ENCODE measurements at places on chromosomes 16 and 17.

- no peak for DNase-seq
Observed at GRCh38 chr16:28297308-28297707, 5.0 kb downstream of the SBK1 start.

DNA sequence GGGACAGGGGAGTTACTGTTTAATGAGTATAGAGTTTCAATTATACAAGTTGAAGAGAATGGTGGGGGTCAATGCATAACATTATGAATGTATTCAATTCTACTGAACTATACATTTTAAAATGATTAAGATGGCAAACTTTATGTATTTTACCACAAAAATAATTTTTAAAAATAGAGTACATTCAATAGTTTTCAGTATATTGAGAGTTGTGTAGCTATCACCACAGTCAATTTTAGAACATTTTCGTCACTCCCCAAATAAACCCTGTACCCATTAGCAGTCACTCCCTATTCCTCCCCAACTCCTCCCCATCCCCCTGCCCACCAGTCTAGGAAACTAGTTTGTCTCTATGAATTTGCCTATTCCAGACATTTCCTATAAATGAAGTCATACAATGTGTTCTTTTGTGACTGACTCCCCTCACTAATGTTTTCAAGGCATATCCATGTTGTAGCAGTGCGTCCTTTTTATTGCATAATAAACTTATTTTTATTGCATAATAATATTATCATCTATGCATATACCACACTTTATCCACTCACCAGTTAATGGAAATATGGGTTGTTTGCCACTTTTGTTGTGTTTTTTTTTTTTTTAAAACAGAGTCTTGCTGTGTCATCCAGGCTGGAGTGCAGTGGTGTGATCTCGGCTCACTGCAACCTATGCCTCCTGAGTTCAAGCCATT lies 52.5 kb upstream of the ERN1 start:
- no peak for DNase-seq

DNA sequence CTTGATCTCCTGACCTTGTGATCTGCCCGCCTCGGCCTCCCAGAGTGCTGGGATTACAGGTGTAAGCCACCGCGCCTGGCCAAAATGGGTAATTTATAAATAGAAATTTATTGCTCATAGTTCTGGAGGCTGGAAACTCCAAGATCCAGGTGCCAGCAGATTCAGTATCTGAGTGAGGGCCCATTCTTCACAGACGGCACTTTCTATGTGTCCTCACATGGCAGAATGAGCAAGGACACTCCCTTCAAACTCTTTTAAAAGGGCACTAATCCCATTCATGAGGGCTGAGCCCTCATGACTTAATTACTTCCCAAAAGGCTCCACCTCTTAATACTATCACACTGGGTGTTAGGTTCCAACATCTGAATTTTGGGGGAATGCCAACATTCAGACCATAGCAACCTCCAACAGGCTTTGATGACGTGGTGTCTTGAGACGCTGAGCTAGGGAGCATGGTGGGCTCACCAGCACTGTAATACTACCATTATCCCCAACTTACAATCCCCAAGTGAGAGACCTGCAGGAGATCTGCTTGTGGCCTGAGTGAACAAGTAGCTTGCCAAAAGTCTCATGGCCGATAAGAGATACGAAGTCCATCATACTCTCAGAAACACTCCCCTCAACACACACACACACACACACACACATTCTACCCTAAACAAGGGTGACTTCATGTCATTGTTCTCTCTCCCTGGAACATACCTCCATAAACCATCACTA lies 8.5 kb downstream of the CMTM4 start:
- DNase-seq: no peak

- no peak for DNase-seq
Observed at GRCh38 chr17:19760746-19761145, 12.6 kb upstream of the ALDH3A1 start.

GRCh38 chr17:67867591-67867990 lies 42.3 kb downstream of the BPTF start:
- no peak for DNase-seq

- no peak for DNase-seq
Observed at GRCh38 chr17:7047566-7047965, 3.7 kb upstream of the SLC16A11 start.

GRCh38 chr17:47967607-47968252 lies 3.2 kb upstream of the CDK5RAP3 start:
- DNase-seq: no peak

GRCh38 chr17:66373944-66374817 lies 71.8 kb downstream of the PRKCA start:
- DNase-seq: no peak

GRCh38 chr17:5135726-5136579 lies 20.1 kb downstream of the USP6 start:
- DNase-seq: no peak

- DNase-seq: no peak
Observed at GRCh38 chr17:53896047-53896446, 73.3 kb downstream of the KIF2B start.

- DNase-seq: no peak
Observed at GRCh38 chr16:9602189-9602588, 510.7 kb downstream of the HAPSTR1 start.

GRCh38 chr16:4322121-4323052 lies 6.5 kb downstream of the GLIS2 start:
- no peak for DNase-seq

GRCh38 chr17:65101371-65101770 lies 35.8 kb upstream of the RGS9 start:
- no peak for DNase-seq

- DNase-seq: no peak
Observed at GRCh38 chr16:12906271-12906670, 4.9 kb downstream of the SHISA9 start.

- DNase-seq: no peak
Observed at GRCh38 chr17:76820039-76820438, 48.2 kb upstream of the MGAT5B start.

DNA sequence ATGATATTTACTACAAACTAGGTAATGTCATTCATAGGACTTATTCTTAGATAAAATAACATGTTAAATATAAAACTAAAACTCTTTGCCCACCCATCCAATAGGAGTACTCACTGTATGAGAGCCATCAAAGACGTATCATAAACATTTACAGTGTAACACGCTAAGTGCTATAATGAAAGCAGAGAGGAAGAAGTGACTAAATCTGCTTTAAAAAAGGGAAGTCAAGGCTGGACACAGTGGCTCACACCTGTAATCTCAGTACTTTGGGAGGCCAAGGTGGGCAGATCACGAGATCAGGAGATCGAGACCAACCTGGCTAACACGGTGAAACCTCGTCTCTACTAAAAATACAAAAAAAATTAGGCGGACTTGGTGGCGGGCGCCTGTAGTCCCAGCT lies 32.4 kb downstream of the SPAG9 start:
- no peak for DNase-seq

GRCh38 chr16:88375996-88376834 lies 6.5 kb upstream of the ZNF469 start:
- no peak for DNase-seq

DNA sequence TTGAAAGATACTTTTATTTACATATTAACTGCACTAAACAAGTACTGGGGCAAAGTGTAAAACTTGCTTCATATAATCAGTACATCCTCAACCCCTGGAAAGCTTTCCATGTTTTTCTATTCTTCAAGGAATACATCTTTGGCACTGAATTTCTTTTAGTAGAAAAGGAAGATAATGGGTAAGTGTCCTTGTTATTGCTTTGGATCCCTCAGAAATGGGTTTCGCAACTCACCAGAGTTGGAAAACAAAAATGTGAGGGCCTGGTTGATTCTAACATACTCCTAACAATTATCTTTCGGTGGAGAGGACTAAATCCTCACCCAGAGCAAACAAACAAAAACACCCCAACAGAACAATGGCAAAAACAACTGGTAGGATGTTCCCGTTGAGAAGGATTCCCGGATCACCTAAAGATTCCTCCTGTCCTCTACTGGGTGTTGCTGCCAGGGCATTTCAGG lies 120.4 kb downstream of the PARN start:
- DNase-seq: no peak

DNA sequence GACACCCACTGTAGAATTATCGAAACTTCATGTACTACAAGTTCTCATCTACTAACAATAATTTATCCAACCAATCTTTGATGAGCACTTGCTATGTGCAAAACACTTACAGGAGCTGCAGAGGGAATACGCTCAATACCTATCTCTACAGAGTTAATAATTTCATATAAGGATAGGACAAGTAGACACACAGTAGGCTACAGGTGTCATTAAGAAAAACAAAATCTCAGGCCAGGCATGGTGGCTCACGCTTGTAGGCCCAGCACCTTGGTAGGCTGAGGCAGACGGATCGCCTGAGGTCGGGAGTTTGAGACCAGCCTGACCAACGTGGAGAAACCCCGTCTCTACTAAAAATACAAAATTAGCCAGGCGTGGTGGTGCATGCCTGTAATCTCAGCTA lies 91.3 kb upstream of the PLEKHM1 start:
- no peak for DNase-seq

- DNase-seq: no peak
Observed at GRCh38 chr17:48240122-48240521, 132.6 kb downstream of the SNX11 start.

DNA sequence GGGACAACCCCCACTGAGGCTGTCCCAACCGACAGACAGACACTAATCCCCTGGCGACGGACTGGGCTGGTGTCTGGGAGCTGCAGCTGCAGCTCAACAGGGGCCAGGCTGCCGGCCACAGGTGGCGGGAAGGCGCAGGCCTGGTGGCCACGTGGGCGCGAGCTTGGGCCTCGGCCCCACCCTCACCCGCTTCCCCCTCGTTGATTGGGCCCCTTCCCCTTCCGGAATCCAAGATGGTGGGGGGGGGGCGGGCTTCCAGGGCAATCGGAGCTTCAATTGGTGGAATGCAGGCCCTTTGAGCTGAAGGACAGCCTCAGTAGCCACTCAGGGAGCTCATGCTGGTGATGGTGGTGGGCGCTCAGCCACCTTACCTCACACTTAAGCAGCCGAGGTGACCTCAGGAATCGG lies 8.7 kb upstream of the TBX4 start:
- no peak for DNase-seq

DNA sequence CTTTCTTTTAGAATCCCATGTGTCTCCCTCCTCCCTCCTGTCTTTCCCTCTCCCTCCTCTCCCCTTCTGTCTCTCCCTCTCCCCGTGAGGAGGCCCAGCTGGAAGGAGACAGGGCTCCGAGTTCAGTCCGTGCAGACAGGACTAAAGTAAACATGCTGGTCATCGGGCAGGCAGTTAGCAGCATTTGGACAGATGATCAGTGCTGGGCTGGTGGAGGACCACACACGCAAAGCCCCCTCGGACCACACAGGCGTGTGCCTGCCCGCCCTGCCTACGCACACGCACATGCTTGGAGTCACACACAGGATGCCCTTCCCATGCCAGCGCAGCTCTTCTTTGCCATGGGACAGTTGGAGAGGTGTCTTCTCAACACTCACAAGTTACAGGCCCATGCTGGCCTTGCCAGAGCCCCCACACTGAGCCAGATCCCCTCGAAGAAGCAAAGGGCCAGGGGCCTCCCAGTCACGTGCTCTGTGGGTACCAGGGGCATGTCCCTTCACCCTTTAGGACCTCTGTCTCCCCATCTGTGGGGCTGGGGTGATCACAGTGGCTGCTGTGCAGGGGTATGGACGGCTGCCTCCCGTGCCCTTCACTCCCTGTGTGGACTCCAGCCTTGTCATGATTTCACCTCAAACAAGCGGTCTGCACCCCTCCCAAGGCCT lies 215.7 kb upstream of the FOXF1 start:
- DNase-seq: no peak

DNA sequence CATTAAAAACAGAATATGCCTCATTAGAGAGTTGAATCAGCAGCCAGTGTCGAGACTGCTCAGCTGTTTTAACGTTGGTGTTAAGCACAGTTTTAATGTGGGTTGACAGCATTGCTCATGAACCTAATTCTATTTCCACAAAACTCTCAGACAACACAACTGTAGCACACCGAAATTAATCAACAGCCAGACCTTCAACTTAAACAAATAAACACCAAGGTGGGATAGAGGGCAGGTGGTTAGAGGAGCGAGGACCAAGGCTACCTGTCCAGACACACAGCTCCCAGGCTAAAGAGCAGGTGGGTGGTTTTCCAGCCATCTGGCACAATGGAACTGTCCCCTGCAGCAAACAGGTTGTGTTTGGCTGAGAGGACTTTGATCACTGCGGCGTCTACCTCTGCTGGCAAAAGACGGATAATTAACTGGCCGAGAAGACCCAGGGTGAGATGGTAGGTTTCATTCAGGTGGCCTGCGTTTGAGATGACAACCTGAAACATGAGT lies 69.6 kb upstream of the ATP2A3 start:
- no peak for DNase-seq

DNA sequence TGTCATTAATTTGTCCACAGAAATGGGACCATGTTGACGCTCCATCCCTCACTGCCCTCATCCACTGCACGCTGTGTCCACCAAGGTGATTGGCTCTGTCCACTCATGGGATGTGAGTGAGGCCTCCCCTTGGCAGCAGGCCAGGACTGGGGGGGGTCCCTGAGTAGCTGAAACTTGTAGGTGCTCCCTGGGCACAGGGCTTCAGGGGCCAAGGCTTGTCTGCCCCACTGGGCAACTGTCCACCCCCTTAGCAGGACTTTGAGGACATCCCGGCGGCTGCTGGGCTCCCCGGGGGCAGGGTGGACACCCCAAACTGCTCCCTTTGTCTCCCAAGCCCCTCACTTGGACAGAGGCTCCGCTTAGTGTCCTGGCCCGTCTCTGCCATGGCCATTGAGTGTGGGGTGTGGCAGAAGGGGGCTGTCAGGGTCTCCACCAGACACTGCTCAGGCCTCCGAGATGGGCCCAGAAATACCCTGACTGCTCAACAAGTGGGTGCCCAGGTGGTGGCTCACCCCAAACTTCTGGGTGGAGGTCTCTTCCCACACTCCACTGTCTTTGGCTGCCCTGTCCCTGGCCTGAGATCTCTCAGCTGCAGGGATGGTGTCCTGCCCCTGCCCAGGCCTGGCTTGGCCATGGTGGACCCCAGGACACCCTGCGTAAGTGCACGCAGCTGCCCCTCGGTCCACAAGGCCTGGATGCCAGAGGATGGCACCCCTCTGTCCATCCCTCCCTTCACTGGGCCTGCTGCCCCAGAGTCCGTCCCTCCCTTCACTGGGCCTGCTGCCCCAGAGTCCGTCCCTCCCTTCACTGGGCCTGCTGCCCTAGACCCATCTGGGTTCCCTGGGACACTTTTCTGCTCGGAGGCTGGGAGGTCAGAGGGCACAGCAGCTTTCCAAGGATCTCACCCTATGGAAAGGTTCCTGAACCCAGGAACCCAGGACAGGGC lies 2.9 kb upstream of the RAB40C start:
- DNase-seq: no peak

- no peak for DNase-seq
Observed at GRCh38 chr16:444027-444426, 18.6 kb downstream of the RAB11FIP3 start.

GRCh38 chr17:68710976-68711375 lies 109.8 kb upstream of the FAM20A start:
- DNase-seq: no peak

- no peak for DNase-seq
Observed at GRCh38 chr16:59971264-59971663, 1237.1 kb upstream of the GOT2 start.
